ENCODE measurements at places on chromosomes 7 and 10.

DNA sequence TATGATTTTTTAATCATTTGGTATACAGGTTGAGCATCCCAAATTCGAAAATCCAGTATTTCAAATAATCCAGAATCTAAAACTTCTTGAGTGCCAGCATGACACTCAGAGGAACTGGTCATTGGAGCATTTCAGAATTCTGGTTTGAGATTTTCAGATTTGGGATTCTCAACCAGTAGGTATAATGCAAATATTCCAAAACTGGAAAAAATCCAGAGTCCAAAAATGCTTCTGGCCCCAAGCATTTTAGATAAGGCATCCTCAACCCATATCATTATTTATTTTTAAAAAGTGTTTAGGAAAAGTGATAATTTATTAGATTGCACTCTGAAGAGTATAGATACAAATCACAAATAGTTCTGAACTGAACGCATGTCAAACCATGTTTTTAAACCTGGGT is 120.7 kb downstream of the VPS50 start:
- DNase-seq = no peak

DNA sequence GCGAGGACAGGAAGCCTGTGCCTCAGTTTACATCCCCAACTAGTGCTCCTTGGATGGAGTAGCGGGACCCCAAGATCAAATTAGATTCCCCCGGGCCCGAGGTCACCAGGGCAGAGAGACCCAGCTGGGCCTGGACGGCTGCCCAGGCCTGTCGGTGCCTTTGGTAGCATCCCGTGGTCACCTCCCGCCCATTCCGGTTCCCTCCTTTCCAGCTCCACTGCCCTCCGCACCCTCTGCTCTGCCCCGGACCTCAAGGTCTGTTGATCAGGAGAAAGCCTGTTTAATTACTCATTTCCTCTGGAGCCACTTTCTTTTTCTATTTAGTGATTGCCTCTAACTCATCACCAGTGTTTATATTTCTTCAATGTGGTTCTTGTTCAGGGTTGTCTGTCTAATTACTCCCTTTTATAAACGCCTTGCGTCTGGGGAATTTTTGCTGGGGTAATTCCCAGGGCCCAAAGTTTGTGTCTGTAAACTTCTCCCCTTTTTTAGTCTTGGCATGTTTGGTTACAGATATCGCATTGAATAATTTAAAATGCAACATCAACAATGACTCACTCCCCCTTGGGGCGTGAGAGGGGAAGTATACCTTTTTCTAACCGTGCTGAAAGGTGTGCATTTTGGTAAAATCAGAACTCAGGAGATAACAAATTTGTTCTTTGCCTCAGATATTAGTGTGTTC is 1.9 kb downstream of the FOXK1 start:
- DNase-seq = peak; percentile 53

- no peak for DNase-seq
These were observed 14.2 kb downstream of the FBH1 start for GRCh38 chr10:5904227-5904626.

- DNase-seq = no peak
These were observed 86.3 kb downstream of the GPR158 start for GRCh38 chr10:25261110-25261509.

DNA sequence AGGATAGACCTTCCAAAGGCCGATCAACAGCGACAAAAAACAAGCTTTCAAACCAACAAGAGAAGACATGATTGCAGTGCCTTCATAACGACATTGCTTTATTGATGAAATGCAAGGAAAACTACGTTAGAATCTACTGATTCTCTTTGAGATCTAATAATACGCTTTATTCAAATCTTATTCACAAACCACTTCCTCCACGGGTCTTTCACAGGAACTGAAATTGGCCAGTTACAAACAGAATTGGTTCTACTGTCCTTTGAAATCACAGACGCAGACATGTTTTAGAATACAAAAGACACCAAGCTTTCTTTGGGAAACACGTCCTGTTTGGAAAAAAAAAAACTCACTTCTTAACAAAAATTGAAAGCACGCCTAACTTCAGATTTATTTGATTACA is 74.7 kb upstream of the SEPHS1 start:
- no peak for DNase-seq

GRCh38 chr10:98208925-98209324 is 59.1 kb downstream of the LOXL4 start:
- DNase-seq = no peak

GRCh38 chr10:22320591-22321155 is at the start of gene BMI1:
TSS of gene BMI1 (plus strand) at chr10:22321099. CDS start at chr10:22326450, 5,351 bp downstream.
- peak; percentile 92 for DNase-seq

- DNase-seq = no peak
These were observed 1.1 kb downstream of the ZNF511 start for GRCh38 chr10:133309720-133310398.

GRCh38 chr10:24202181-24202570 is 6.8 kb upstream of the KIAA1217 start:
- DNase-seq = no peak

- DNase-seq = no peak
These were observed 46.6 kb downstream of the PWWP2B start for GRCh38 chr10:132443605-132443982.

DNA sequence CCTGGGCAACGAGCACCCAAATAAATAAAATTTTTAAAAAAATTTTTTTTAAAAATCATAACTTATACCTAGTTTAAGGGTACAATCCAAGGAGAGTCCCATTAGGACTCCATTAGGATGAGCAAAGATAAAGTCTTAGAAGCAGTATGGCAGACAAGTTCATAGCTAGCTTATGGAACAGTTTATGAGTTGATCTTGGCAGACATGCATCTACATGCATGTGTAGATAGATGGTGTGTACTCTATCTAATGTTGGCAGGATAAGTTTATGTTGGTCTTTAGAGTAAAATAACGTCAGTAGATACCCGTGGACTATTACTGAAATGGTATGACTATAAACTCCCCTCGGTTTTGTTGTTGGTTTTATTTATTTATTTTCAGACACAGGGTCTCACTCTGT is 40.2 kb downstream of the NSUN6 start:
- DNase-seq = no peak

GRCh38 chr7:28830846-28831245 is 127.3 kb downstream of the TRIL start:
- DNase-seq = no peak

DNA sequence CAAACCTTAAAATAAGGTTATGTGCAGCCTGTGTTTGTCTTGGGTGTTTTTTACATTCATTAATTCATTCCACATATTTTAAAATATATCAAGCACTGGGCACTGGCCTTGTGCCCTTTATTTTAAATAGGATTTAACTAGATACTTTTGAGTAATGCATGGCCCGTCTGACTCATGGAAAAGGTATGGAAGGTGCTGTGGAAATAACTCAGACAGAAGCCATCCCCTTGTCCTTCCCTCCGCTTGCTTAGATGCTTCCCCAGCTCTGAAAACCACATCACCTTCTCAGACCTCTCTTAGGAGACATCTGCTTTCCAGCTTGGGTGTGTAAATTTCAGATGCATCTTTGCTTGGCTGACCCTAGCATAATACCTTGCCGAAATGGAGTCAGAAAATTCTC is 30.5 kb downstream of the SLC18A2 start:
- DNase-seq = no peak

GRCh38 chr10:3750854-3751253 is 34.2 kb downstream of the KLF6 start:
- DNase-seq = no peak

DNA sequence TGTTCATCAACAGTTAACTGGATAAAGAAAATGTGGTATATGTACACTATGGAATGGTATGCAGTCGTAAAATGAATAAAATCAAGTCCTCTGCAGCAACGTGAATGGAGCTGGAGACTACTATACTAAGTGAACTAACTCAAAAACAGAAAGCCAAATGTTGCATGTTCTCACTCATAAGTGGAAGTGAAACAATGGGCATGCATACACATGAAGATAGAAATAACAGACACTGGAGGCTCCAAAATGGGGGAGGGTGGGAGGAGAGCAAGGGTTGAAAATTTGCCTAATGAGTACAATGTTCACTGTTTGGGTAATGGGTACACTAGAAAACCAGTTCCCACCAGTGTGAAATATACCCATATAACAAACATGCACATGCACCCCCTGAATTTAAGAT is 179.5 kb downstream of the ZWINT start:
- no peak for DNase-seq

DNA sequence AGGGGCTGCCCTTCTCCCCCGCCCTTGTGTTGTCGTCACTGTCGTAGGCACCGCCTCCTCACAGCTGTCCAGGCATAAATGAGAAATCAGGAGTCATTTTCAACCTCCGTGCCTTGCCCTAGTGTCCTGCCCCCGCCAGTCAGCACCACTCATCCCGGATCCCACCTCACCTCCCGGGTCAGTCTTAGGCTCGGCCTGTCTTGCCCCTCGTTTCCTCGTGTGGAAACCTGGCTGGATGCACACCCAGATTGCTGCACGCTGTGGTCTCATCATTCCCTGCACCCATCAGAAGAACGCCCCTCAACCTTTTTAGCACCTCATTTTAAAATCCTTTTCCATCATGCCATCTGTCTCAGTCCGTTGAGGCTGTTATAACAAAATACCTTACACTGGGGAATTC is 213.1 kb downstream of the HECW1 start:
- no peak for DNase-seq

DNA sequence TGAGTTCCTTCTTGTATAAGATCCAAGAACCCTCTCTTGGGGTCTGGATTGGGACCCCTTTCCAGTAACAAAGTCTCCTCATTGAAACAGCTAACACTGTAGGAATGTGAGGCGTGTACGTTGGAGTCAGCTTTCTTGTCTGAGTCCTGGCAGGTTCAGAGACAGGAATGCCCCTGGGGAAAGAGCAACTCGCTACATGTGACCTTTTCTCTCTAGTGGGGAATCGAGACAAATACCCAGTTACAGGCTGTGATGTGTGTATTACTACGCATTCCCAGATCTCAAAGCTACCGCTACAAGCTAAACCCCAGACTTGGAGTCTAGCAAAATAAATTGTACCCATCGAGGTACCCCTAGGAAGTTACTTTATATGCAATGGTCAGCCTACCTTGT is 85.6 kb upstream of the FRMD4A start:
- no peak for DNase-seq

- DNase-seq = no peak
These were observed 132.6 kb downstream of the INSYN2A start for GRCh38 chr10:127063762-127064161.

DNA sequence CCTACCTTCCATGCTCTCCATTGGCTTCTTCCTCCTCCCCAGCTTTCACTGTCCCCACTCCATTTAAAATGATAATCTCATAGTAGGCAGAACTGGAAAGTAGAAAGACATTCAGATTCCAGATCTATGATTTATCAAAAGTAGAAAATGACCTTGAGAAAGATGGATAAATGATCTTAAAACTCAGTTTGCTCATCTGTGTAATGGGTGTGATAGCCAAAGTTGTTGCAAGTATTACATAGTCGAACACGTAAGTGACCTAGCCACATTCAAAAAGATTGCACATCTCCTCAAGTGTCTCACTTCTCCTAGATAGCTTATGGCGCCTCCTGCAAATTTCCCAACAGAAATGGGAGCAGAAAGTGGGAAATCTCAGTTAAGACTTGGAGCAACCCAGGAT is 89.8 kb upstream of the FGL2 start:
- no peak for DNase-seq

DNA sequence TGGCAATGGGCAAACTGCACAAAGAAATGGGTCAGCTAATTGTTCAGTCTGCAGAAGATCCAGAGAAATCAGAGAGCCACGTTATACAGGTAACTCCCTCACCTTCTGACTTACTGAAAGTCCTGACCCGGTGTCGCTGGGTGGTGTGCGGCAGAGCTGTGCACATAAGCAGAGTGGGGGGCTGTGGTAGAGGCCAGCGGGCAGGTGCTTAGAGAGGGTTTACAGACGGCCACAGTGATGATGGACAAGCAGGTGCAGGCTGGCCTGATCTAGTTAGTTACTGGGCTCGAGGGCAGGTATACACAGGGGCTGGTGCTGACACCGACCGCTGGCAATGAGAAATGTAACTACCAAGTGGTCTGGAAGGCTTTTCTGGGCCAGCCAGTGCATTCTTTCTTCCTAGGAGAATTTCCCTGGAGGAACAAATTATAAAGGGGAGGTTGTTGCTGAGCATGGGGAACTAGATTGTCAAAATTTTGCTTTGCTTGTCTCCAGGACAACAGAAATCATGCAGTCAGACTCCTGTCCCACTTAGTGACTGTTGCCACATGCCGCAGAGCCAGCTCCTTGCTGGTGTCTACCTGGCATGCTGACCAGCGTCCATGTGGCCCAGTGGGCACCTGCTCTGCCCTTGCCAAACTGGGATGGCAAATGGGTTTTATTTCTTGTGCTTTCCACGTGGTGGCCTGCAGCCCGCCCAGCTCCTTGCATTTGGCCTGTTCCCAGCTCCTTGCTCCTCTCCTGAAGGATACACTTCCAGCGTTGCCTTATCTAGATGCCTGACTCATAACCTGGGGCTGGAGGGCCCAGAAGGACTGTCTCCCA is 28.8 kb downstream of the DENND10 start:
- DNase-seq = no peak

DNA sequence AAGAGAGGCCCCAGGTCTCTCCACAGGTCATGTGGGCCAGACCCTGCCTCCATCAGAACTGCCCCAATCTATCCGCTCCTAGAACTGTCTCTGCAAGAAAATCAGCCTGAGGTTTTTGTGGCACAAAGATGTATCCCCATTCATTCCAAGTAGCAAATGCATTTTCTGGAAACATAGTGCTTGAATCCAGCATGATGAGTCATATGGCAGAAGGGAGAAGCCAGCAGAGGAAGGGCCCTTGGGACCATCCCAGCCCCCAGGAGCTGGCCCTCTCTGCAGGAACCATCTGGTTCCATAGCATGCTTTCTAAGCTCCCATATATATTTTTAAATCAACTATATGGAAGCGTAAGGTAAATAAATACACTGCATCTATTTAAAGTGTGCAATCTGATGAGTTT is 563.2 kb downstream of the GALNT17 start:
- peak; percentile 56 for DNase-seq

- DNase-seq = no peak
These were observed 358.8 kb downstream of the SUGCT start for GRCh38 chr7:40493609-40494051.

DNA sequence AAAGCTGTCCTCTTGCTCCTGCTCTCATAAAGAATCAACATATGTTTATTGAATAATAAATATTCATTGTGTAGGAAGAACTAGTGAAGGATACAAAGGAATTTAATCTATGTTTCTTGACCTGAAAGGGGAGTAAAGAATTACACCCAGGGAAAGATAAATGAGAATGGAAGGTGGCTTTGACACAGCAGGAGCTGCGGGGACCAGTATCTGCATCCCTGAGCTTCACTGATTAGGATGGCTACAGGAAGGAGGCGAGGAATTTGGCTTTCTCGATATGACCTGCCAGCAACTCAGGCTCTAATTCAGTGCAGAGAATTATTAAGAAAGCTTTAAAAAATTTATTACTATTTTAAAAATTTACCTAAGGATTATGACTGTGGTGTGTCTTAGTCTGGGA is 194.6 kb downstream of the SEC23IP start:
- DNase-seq = no peak
